GM23338 (cell line): ENCODE measurements at places on chromosomes 3 and 15. TPM values are rescaled to one million over a fixed set of nuclear protein-coding genes. Genes with fewer than 3 reads are reported as not detected.

The ROBO2 gene
- 4.3 and 7.8 TPM in 2 replicates for total RNA-seq

DNA sequence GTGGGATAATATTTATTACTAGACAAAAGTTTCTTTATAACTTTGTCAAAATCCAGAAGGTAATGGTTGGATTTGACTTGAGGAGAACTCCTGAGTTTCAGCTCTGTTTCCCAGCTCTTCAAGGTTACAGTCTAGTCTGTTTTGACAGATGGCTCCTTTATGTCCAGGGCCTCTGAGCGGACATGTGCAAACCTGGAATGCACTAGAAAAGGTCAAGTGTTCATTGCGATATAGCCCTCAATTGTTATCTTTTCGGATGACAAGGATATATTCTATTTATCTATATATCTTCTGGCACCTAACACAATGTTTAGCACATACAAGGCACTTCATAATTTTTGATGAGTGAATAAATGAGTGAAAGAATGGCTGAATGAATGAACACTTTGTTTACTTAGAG, 513.2 kb upstream of the GOLIM4 start:
- no peak for DNase-seq

DNA sequence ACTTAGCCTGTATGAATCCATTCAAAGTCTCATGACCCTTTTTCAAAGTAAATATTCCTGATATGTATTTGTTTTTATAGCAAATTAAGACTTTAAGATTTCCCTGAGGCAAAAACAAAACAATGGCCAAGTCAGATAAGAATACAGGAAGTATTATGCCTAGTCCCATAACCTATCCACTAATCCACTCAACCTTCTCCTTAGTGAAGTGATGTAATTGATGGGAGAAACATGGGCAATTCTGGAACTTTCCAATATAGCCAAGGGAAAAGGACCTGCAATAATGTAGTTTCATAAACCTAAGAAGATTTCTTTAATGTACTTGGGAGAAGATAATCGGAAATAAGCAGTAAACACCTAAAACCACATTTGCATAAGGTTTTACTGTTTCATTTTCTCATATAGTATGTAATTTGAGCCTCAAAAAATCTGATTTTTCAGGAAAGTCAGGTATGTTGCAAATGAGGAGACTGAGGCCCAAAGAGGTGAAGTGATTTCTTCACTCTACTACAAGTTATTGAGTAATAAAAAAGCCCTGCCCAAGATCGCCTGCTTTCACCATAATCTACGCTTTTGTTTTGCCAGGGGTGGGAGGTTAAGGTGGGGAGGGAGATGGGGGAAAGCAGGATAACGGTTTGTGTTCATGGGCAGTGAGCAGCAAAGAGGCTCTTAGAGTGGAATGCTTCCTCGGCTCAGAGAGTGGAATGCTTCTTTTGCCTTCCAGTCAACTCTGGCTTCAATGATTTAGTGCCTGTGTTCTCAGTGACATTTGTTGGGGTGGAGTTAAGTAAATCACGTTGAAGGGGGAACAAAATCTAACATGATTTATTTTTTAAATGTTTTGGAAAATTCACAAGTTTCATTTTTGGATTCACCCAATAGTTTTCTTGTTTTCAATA, 95.0 kb upstream of the FNDC3B start:
- DNase-seq: no peak

The KCNMB3 gene
- 0.58 and 1.3 TPM in 2 replicates for total RNA-seq

The GPR171 gene
- not detected in 2 replicates for total RNA-seq

DNA sequence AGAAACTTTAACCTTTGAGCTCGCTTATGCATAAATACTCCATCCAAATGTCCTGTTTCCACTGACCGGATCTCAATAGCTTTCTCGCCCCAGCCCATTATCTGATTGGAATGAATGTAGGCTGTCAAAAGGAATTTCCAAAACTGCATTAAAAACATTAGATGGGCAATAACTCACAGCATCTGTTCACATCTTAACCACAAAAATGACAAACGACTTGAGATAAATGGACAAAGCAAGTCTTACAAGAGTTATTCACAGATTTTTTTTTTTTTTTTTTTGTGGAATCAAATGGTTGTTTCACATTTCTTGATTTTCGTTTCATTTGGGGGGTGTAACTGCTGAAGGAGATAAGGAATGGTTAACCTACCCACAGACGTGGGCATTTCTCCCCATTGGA, 39.7 kb upstream of the SLC2A2 start:
- no peak for DNase-seq

GRCh38 chr3:14871456-14872200, 52.9 kb downstream of the FGD5 start:
- DNase-seq: no peak

DNA sequence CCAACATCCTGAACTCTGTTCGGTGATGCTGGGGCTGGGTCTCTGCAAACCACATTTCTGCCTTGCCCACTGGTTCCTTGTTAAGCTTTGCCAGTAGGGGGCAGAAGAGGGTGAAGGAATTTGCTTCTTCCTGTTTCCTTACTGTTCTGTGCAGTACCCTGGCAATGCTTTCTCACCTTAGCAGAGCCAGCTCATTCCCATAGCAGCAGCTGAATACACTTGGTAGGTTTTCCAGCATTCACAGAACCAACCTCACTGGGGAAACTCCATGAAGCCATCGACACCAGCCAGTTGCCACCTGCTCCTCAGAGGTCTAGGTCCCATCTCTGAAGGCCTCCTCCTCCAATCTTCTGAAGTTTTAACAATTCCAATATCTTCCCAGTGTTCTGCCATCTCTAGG, 308.4 kb downstream of the PDCD6IP start:
- DNase-seq: peak; percentile 80

The SERPINI2 gene
- 1.8 and 2.5 TPM in 2 replicates for total RNA-seq

- no peak for DNase-seq
Observed at GRCh38 chr3:161171113-161171512, 50.0 kb upstream of the NMD3 start.

The HYAL3 gene
- 2.5 and 7.1 TPM in 2 replicates for total RNA-seq
